ENCODE measurements at places on chromosomes 5 and 9. TPM values are rescaled to one million over a fixed set of nuclear protein-coding genes. Genes with fewer than 3 reads are reported as not detected.

DNA sequence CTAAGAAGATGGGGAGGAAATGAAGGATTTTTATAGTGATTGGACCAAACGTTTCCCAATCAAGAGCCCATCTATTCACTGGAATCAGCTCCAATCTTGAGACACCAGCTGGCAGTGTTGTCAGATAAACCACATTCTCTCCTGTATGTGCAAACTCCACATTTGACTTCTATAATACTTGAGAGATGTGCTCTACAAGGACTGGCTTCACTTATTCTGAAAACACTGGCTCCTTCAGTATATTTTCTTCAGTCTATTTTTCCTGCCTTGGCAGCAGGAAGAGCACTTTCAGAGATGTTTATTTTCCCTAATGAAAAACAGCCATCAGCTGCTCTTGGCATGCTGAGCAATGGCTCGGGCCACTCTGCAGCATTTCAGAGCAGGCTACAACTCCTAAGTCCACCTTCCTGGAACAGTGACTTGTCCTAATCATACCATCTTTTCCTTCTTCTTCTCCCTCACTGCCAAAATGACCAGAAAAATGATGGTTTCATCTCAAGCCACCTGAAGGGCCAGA is 96.9 kb upstream of the FSTL4 start:
- no peak for DNase-seq

DNA sequence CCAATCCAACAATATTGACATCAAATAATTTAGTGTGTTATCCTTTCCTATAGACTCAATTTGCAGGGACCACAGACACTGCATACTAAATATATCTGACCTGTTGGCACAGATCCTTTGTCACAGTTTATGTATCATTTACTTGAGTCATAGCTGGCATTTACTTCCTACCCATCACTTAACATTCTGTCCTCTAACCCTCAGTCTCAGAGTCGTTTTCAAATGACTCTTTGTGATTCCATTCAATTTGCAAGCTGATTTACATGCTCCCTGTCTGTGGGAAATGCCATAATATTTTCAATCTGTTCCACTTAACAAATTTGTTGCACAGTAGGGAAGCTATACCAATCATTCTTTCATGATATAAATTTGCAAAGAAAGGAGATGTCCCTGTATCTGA is 265.7 kb upstream of the EDIL3 start:
- no peak for DNase-seq

- DNase-seq = no peak
Observed at GRCh38 chr9:136844761-136845464, 2.6 kb downstream of the AJM1 start.

GRCh38 chr5:80230269-80230992 is 25.4 kb downstream of the SERINC5 start:
- no peak for DNase-seq

GRCh38 chr9:137278061-137278701 is 655 bp downstream of the TOR4A start:
- DNase-seq = no peak

GRCh38 chr9:85516455-85516854 is 225.3 kb downstream of the AGTPBP1 start:
- no peak for DNase-seq

DNA sequence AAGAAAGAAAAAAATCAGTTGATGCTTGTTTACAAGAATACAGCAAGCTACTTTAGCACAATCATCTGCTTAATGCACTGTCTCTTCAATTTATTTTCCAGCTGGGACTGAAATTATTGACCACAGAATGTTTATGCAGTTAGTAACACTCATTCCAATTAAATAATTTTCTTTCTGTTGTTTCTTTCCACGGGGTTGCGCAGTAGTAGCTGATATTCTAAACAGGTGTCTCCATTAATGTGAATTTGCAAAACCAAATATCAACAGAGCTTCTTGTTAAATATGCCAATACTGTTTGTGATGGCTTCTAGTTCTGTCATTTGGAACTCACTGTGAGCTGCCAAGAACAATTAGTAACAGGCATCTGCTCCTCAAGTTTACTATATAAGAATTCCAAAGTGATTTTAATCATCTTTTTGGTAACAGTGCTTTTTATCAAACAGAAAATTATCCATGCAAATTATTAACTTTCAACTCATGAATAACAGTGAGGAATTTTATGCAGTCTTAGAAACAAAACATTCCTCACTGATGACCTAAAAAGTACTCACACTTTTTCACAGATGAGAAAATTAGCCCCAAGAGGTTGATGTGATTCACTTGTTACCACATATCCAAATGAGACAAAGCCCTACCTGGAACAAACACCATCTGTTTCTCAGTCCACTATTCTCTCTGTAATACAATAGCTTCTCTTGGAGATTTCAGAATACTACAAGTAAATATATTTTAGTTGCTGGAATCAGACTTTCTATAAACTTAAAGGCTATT is 567.6 kb upstream of the RGMB start:
- peak; percentile 72 for DNase-seq

RGS7BP gene
- 0.07 TPM for total RNA-seq

DNA sequence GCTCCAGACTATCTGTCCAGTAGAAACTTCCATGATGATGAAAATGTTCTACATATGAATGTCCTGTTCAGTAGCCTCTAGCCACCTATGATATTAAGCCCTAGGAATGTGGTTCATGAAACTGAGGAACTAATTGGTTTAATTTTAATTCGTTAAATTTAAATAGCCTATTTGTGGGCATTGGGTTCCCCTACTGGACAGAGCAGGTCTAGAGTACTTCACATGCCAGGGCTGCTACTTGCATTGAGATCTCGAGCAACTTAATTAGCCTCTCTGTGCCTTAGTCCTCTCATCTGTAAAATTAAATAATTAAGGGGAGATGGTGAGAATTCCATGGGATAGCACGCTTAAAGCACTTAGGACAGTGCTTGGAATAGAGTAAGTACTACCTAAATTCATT is 160.0 kb downstream of the PAPPA start:
- DNase-seq = no peak

NR2F1-AS1 gene
- 7.3 TPM for total RNA-seq

PCA3 gene
- not detected for total RNA-seq

GRCh38 chr5:75510417-75510835 is 1.0 kb downstream of the CERT1 start:
- peak; percentile 23 for DNase-seq

DNA sequence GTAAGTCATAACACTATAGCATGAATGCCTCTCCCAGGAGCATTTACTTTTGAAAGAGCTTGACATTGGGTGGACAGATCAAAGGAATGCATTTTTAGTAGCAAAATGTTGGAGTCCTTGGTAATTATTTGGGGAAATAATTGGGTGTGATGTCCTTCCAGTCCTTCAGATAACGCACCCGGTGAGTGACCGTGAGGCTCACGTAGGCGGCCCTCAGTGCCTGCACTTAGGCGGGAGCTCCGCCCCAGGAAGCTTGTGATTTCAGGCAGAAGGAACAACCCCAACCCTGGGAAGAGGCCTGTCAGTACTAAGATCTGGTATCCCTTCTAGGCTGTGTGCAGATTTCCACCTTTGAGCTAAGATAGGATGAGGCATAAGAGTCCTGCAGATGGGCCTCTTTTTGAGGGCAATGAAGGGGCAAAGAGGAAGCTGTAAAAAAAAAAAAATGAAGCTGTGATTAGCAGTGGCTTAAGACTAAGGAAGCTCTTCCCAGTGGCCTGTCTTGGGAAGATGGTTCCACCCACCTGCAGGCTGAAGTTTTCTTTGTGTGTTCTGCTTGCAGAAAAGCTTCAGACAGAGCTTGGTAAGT is 14.9 kb downstream of the BTNL9 start:
- no peak for DNase-seq

TLR4 gene
- total RNA-seq = 9.1 TPM

GRCh38 chr9:37784291-37784615 is 611 bp downstream of the EXOSC3 start:
- no peak for DNase-seq

- DNase-seq = no peak
Observed at GRCh38 chr5:73452215-73452614, 3.6 kb upstream of the FOXD1 start.

DNA sequence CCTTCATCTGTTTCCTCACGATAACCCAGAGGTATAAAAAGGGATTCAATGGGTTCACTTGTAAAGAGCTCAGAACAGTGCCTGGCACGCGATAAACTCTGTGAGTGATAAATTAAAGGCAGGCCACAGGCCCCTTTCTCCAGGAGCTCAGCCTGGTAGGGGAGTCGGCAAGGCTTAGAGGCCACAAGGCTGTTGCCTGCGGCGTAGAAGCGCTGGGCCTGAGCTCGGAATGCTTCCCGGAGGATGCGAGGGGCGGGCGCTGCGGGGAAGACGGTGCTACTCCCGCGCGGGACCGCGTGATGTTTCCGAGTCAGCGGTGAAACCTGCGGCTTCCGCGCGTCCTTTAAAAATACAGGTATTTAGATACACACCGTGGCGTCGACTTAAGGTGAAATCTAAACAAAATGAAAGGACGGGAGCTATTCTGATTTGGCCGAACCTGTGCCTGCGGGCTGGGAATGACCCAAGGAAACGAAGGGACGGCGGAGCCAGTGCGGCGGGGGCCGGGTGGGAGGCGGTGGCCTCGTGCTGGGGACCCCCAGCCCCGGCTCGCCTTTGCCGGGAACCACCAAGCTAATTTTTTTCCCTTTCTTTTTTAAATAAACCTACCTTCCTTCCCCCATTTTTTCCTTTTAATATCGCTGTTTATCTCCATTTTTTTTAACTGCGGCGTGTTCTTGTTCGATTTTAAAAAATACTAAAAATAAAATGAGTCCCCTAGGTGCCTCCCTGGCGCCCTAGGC is 6.2 kb downstream of the NKX2-5 start:
- DNase-seq = no peak

DDX4 gene
- total RNA-seq = not detected

GRCh38 chr9:127210851-127211730 is 53.5 kb upstream of the GARNL3 start:
- DNase-seq = no peak

DNA sequence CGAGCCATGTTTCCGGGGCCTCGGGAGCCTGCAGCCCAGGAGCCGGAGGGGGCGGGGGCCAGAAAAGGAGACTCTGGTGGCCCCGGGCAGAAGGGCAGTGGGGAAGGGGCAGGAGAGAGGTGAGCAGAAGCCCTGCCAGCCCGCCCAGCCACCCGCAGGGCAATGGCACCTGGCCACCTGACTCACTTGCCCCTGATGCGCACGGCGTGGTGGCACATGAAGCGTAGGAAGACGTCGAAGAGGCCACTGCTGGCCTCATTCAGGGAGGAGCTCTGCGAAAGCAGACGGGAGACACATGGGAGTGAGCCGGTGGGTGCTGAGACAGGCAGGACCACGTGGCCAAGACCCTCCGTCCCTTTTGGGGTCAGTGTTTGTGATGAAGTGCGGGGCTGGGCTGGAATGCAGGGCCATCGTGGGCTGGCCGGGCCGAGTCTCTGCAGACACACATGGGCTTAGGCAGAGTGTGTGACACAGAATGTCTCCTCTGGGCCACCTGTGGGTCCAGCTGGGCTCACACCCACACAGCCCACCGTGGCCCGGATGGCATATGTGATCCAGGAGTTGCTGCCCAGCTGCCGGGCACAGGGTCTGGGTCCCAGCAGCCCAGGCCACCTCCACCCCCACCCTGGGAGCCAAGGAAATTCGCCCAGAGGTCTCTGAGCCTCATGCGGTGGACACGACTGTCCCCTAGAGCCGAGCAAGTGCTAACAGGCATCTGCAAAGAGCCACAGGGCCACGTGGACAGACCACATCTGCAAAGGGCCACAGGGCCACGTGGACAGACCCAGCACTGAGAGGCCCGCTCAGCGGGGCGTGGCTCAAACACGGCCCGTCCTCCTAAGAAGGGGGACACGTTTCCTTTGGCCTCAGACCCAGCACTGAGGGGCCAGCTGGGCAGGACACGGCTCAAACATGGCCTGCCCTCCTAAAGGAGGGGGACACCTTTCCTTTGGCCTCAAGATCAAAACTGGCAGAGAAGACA is 23.6 kb downstream of the TERT start:
- DNase-seq = no peak

NPDC1 gene
- 66.8 TPM for total RNA-seq

DNA sequence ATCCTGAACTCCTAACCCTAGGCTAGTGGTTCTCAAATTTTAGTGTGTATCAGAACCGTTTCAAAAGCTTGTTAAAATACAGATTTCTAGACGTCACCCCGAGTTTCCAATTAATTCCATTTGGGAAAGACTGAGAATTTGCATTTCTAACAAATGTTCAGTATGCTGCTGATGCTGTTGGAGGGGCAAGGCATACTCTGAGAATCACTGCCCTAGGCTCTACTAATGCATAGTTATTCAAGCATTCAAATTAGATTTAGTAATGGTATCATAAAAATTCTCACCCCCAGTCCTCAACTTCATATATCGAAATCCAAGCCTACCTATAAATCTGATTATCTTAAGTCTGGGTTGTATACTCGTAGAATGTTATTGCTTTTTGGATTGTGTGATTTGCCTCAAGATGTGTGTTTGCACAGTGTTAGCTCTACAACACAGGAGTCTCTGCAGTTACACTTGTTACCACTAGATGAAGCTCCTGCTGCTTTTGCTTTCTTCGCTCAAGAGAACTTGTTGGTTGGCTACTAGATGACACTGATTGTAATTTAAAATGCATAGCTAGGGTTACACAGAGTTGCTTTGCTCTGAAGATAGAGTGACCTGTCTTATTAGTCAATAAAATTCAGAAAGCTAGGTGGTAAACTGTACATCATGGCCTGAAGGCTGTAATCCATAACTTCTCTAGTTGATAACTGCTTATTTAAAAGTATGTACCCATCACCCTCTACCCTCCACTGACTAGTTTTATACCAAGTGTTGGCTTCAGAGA is 7.5 kb upstream of the ERAP2 start:
- peak; percentile 62 for DNase-seq

- DNase-seq = no peak
Observed at GRCh38 chr9:93278144-93278543, 94.2 kb downstream of the WNK2 start.

PCDHGC5 gene
- total RNA-seq = 10.9 TPM

MYMK gene
- not detected for total RNA-seq

DNA sequence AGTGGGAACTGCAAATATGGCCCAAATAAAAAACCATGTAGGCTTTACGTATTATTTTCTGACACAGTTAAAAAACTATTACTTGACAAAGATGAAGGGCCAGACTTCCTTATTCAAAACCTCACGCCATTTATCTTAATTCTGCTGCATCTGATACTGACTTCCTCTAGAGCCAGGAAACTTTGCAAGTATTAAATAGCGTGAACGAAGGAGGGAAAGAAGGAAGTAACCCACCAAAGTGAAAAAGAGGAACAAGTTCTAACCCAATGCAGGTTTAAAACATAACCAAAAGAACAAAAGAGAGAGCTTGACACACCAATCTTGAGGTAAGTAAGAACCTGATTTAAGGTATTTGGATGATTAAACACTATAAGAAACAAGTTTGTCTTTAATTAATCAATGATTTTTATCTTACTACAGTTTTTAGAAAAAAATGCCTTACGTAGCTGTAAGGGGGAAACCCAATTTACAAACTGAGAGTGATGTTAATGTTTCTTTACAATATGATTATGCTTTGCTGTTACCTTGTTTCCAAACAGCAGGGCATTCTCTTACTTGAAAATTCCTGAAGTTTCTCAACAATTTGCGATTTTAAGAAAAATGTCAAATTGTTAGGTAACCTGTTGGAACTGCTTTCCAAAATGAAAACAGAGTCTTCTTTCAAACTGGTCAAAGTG is at the start of gene GAPT:
TSS of gene GAPT (plus strand) at position 220 of the 677 bp plus-strand sequence. CDS start 3,102 bp downstream, outside the sequence.
- DNase-seq = no peak

Data from astrocyte (in vitro differentiated cells and primary cell).